ENCODE measurements at places on chromosomes 6 and 20.

DNA sequence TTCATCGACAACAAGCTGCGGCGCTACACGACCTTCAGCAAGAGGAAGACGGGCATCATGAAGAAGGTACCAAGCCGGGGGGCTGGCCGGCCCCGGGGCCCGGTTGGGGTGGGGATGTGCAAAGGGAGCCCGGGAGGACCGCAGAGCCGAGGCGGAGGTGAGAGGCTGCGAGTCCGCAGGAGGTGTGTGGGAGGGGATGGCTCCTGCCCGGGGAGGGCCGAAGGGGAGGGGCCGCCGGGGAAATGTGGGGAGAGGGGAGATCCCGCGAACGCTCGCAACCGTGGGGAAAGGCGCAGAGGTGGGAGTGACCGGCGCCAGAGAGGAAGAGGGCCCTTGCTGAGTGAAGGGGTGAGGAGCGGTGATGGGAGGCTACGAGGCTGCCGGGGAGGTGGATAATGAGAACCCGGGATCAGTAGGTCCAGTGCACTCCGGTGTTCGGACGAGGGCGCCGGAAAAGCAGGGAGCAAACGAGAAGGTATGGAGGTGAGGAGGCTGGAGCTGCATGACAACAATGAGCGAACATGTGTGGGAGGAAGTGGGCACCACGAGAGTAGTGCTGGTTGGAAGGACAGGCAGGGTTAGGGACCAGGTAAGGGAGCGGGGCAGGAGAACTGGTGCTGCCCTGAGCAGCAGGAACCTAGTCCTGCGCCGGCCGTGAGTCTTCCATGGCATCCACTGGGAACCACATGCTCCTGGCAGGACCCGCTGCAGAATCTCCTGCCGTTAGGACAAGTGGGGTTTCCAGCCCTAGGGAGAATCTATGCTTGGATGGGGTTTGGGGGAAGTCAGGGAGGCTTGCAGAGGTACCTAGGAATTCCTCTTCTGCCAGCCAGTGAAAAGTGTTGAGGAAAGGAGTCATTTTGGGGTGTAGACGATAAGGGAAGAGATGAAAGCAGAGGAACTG is 1.3 kb downstream of the SRF start:
- no peak for DNase-seq

DNA sequence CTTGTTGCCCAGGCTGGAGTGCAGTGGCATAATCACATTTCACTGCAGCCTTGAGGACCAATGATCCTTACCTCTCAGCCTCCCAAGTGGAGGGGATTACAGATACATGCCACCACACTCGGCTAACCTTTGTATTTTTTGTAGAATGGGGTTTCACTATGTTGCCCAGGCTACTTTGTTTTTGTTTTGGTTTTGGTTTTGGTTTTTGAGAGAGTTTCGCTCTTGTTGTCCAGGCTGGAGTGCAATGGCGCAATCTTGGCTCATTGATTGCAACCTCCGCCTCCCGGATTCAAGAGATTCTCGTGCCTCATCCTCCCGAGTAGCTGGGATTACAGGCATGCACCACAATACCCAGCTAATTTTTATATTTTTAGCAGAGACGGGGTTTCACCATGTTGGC is 105.5 kb downstream of the BMP7 start:
- DNase-seq, result no peak

DNA sequence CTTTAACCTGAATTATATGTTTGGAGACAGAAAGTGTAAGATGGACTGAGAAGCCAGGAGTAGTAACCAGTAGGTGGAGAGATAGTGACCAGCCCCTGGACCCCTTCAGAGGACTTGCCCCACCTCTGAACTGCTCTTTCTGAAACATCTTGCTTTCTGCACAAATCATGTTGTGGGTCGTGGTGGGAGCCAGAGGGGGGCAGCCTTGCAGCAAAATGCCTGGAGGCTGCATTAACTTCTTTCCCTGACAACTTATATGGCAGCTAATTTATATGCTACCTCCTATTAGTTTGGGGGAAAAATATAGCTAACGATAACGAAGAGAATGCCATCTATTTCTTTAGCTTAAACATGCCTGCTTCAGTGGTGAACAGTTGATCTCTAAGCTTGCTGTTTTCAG is 859.8 kb downstream of the MAFB start:
- no peak for DNase-seq

- no peak for DNase-seq
Measured at GRCh38 chr20:59735486-59735885, 131.1 kb downstream of the PHACTR3 start.

DNA sequence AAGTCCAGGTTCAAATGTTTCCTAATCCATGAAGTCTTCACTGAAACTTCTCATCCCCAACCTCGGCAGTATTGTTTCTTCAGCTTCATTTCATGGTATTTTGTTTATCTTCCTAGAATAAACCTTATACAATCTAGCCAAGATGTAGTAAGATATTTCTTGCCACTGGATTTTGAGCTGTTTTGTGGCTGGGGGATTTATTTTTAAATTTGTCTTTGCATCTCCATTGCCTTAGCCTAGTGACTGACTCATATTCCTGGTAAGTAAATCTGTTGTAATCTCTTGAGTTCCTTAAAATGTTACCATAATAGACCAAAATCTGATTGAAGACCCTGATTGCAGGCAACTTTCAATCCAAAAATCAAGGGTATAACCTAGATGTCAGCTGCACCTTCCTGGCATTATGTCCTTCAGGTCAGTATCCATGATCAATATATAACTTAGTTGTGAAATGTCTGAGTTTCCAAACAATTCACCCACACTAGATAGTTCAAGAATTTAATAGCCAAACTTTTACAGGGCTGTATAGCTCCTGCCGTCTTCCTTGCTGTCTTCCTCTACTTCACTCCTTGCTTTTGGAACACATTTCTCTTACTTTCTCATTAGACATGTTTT is 4.7 kb upstream of the TRMT11 start:
- DNase-seq, result no peak

DNA sequence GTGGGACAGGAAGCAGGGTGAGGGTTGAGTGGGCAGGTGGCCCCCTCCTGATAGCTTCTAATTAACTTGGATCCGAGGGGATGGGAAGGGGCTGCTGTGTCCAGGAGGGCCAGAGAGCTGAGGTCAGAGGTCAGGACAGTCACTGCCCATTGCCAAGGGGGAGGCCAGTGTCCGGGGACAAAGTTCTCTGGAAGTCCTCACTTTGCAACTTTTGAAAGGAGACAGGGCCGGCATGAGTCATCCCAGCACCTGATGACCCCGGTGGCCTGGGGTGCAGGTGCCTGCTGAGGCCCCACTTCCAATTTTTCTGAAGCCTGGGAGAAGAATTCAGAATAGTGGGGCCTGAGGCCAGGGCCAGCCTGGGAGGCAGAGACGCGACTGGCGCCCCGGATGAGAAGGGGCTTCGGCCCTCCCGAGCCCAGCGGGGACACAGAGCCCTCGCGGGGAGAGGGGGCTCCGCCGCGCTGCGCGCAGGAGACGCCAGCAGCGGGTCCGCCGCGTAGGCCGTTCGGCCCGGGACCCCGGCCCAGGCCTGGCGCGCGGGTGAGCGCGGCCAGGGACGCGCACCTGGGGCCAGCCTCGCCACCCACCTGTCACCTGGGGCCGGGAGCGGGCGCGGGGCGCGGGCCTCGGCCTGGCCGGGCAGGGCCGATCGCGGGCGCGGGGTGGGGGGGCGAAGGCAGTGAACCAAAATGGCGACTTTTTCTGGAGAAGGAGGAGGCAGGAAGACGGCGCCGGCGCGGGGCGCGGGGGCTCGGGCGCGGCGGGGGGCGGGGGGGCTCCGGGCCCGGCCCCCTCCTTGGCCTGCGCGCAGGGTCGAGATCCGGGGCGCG is 586 bp downstream of the ZNF512B start:
- DNase-seq, result no peak

DNA sequence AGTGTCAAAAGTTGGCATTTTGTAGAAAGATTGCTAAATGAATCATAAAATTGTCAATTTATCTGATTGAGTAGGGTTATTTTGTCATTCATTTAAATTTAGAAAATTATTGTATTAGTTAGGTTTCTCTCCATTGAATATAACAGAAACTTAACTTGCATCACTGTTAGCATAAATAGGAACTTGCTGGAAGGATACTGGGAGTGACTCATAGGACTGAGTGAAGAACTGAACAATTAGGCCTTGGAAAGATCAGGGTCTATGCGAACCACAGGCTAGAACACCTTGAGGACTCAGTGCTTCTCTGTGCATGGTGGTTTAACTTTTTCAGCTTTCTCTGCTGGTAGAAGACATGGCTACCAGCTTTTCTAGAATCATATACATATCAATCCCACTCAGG is 67.7 kb upstream of the IFNGR1 start:
- DNase-seq, result no peak

DNA sequence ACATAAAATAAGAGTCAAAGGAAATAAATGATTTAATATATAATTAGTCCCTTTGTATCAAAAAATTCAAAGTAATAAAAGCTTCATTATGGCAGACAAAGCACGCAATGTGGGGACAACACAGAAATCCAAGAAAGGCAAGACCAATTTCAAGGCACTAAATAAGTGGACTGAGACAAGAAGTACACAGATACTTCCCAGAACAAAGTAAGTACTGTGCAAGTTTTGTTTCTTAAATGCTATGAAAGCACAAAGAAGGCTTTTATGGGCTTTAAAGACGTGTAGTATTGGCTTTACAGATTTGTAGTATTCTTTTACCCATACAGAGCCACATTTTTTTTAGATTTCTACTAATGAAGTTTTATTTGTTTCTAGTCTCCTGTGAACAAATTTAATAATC is 174.6 kb downstream of the TRDN start:
- no peak for DNase-seq

DNA sequence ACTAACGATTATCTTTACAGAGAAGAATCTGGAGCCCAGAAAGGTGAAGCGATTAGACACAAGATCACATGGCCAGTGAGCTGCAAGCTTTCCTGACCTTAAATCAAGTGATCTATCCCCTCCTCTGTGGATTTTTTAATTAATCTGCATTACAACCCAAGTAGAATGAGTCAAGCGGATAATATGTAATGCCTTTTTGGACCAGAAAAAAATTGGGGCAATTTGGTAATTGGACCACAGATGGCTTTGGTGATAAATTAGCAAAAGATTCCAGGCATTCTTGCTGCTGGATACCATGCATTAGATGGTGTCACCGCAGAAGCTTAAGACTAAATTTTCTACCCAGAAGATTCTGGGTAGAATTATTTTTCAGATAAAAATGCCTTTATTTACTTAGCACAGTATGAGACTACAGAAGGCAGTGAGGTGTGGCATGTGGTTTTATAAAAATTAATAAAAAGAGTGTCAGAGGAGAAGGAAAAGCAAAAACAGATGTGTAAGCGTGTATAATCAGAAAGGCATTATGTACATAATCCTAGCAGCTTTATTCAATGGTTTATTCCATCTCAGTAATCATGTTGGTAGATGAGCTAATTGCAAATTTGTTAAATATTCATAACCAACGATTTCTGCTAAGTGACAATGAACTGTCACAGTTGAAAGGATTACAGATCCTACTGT is 53.9 kb upstream of the PCSK2 start:
- no peak for DNase-seq

DNA sequence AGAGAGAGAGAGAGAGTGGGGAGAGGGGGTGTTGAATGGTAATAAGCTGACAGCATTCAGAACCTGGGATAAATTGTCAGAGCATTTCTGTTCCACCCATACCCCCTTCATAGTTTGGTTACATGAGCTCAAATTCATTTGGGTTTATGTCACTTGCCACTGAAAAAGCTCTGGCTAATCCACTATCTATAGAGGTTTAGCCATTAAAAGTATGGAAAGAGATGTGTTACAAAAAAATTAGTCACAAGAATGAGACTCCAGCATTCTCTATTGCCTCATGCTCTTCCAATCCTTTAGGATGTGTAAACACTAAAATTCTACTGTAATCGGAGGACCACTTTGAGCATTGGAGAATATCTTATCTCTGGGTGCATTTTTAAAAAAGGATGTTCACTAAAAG is 297.6 kb upstream of the TCF21 start:
- DNase-seq, result peak; percentile 40

DNA sequence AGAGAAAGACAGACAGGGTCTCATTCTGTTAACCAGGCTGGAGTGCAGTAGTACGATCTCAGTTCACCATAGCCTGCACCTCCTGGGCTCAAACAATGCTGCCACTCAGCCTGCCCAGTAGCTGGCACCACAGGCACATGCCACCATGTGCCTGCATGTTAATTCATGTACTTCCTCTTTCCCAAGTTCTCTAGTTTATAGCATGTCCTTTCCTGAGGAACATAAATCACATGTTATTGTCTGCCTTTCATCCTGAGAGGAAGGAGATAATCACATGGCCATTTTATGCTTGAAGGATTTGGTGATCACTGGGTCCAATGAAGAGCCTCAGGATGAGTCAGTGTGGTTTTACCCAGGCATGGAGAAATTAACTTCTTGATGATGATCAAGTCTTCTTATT is 47.9 kb downstream of the COL11A2 start:
- no peak for DNase-seq

GRCh38 chr6:138597336-138597735 is 98.0 kb upstream of the NHSL1 start:
- DNase-seq, result no peak

- no peak for DNase-seq
Measured at GRCh38 chr20:35525639-35526038, 3.8 kb downstream of the C20orf173 start.

- DNase-seq, result no peak
Measured at GRCh38 chr6:6635291-6635690, 46.8 kb downstream of the LY86 start.

DNA sequence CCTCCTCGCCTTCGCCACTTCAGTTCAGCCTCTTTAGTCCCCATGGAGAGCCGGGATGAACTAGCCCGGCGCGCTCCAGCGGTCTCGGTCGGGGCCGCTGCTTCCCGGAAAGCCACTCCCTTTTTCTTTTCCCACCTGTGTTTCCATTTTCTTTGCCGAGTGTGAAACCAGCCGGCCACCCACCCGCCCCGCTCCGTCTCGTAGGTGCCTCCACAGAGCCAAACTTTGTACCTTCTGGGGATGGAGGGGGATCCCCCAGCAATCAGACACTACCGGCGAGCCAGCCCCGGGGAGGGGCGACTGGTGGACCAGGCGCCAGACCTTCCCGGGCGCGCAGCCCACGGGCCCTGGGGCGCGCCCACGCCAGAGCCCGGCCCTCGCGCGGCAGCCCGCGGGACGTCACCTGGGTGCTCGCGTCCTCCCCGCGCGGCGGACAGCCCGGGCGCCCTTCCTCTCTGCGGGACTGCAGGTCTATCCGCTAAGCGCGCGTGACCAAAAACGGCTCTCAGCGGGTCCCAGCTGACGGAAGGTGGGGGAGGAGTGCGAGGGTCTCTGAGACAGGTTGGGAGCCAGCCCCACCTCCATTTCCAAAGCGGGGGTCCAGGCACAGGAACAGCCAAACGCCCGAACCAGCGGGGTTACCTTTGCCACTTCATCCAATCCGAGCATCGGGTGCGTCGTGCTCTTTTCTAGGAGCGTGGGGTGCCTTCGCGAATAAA is at the start of gene MCHR2:
Gene MCHR2, minus strand, starts transcription at position 691 of the 719 bp plus-strand sequence. CDS start 38,076 bp downstream, outside the sequence.
- DNase-seq, result no peak

- no peak for DNase-seq
Measured at GRCh38 chr6:164184410-164184809, 769.9 kb downstream of the QKI start.

- no peak for DNase-seq
Measured at GRCh38 chr20:49693435-49694171, 20.1 kb downstream of the B4GALT5 start.

DNA sequence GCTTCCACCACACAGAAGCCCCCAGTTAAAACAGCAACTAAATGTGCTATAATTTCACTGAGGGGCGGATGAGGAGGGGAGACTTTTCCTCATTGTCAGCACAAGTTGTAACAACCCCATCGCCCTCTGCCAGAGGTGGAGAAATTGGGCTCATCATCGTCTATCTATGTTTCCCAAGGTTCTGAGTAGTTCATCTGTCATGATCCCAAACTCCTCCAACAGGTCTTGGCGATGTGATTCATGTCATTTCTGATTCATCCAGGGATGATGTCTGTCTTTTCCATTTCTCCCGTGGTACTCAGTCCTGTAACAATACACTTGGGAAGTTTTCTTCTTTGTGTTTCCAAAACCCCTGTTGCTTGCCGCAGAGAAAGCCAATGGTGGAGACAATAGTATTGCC is 51.0 kb downstream of the TFAP2A start:
- no peak for DNase-seq

Measured in AG04449 (cell line).